ENCODE measurements at places on chromosomes 6 and 20.
A peak's percentile ranks its signal among the peaks of the same experiment; 100 is the strongest.

GRCh38 chr6:129686941-129687627 is 22.9 kb downstream of the ARHGAP18 start:
- DNase-seq: peak; percentile 23

DNA sequence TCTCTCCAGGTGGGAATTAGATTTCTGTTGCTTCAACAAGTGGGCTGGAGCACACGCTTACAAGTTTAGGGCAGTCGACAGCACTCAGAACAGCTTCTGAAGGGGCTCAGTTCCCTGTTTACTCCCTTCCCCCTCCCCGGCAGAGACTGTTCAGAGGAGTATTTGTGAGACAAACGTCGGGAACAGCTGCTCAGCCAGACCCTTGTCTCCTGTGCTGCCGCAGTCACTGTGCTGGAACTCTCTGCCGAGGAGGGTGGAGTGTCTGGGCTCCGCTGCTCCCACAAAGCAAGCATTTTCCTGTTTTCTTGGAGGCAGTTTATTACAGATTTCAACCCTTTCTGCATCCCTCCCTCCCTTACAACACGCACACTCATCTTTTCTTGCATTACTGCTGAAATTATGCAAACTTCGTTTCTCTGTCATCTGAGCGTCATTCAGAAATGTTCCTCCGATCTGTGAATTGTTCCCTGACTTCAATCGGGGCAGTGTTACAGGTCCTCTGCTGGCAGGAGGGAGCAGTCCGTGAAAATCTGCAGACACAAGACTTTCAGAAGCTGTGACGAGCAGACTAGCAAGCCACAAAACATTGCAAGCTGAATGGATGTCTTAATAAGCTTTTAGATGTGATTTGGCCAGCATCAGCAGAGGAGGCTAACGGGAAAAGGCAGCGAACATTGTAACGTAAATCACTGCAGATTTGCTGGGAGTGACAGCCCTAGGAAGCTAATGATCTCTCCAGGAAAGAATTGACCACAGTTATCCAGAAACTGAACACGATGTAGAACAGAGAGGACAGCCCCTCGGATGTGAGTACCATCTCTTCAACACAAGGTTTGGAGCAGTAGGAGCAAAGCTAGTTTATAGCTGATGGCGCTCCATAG is 76.2 kb downstream of the LYRM2 start:
- no peak for DNase-seq

GRCh38 chr6:56388415-56388755 is 141.0 kb upstream of the COL21A1 start:
- no peak for DNase-seq

DNA sequence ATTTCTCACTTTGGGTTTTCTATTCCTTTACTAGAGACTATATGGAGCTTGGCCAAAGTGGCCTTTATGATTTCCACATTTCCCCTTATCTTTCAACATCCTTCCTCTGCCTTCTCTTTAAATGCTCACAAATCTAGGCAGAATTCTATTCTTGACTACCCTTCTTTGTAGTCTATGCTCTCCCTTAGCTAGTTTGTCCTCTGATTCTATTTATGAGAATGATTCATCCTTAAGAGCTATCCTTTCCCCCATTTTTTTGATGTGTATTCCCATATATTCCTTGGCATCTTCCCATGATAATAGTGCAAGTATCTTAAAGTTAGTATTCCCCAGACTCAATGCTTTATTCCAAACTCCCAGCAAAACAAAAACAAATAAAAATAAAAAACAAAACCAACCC is 53.1 kb downstream of the IL20RA start:
- no peak for DNase-seq

- no peak for DNase-seq
These were observed 100.6 kb downstream of the PCSK2 start for GRCh38 chr20:17327185-17328148.

GRCh38 chr6:101279410-101279809 is 114.1 kb upstream of the GRIK2 start:
- DNase-seq: no peak

DNA sequence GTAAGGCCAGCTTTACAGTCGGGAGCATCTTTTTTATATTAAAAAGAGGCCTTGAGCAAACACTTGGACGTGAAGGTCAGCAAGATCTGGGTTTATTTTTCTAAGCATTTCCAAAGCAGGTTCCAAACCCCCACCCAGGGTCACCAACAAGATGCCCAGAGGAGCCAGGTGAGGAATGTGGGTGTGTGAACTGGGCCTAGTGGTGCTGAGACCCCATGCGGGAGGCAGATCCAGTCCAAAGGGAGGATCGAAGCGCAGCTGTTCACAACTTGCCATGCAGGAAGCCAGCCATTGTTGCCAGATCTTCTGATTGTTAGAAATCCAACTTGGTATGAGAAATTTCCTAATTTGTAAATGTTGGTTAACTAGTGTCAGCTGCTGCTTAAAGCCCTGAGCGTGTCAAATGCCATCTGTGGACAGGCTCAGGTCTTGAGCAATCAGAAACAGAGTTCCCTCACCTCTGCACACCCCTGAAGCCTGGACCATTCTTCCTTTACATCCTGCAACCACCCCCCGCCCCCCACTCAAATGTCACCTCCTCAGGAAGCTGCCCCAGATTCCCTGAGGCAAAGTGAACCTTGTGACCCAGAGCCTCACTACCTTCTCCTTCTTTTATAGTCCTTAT is 46.5 kb downstream of the NFATC2 start:
- DNase-seq: no peak

- DNase-seq: no peak
These were observed 20.1 kb downstream of the NT5E start for GRCh38 chr6:85470023-85470410.

DNA sequence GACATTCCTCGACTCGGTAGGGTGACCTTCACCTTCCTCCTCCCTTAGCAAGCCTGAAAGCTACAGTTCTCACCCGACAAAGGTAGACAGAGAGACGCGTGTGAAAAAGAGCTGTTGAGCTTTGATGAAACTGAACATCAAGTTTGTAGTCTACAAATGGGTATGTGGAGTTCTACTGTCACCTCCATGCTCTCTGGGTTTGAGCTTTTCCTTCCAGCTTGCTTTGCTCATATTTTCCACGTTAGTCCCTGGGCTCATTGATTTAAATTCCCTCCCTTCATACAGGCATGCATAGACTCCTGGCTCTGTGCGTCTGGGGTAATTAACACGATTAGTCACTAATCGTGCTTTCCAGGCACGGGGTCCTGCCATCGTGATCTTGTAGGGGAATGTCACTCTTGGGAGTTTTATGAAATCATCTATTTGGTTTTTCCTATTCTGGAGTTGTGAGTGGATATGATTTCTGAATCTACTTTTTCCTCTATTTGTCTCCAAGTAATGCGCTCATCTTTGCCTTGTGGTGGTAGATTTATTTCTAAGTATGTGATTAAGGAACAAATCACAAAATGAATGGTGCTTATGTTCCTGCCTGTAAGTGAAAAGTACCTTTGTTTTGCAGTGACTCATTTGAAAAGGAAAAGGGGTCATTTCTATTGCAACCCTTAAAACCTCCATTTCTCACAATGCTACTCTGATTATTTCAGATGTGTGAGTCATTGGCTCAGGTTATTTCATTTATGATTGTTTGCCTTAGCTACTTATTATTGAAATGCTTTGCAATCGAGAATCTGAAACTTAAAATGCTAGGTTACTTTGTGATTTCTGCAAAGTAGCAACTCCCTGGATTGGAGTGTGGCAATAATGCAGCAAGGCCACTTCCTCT is 154.6 kb downstream of the ZDHHC14 start:
- no peak for DNase-seq

- no peak for DNase-seq
These were observed 27.9 kb downstream of the SLC2A4RG start for GRCh38 chr20:63767456-63767855.

- no peak for DNase-seq
These were observed 1.1 kb downstream of the LRRC1 start for GRCh38 chr6:53795702-53796450.

DNA sequence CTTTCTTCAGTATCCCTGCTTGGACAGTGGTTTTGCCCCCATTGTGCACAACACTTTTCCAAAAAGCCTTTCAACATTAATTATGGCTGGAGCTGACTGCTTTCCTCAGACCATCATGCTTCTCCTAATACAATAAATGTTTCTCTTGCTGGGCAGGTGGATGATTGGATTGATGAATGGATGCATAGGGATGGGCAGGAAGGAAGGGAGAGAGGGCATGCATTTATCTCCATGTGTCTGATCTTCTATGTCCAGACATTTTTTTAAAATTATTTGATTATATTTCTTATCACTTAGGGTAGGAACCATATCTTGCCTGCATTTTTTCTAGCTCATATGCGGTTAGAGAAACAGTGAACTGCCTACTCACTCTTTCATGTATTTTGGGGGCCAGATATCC is 218.5 kb downstream of the PRL start:
- no peak for DNase-seq

- DNase-seq: no peak
These were observed 236.7 kb downstream of the FARS2 start for GRCh38 chr6:5497896-5498578.

DNA sequence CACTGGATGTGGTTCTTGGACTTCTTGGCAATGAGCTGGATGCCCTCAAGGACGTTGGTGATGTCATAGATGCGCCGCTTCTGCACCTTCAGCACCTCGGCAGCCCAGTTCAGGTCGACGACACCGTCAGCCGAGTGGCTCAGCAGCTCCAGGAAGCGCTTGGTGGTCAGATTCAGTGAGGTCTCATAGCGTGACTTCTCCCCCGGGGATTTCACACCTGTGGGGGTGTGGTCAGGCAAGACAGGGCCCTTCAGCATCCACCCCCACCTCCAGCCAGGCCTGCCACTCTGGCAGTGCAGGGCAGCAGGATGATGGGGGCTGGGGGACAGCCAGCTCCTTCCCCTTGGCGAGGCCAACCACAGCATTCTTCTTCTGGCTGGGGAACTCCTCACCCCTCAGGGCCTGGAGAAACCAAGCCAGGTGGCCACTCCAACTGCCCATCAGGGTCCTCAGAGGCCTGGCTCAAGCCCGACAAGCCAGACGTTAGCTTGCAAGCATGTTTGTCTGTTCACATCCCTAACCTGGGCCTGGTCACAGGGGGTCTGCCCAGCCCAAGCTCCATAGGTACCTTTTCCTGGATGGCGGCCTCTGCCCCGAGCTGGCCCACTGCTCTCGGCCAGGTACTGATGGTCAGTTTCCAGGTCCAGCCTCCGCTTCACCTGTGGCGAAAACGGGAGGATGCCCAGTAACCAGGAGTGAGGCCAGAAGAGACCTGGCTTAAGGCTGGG is 5.7 kb upstream of the NECAB3 start:
- peak; percentile 31 for DNase-seq

DNA sequence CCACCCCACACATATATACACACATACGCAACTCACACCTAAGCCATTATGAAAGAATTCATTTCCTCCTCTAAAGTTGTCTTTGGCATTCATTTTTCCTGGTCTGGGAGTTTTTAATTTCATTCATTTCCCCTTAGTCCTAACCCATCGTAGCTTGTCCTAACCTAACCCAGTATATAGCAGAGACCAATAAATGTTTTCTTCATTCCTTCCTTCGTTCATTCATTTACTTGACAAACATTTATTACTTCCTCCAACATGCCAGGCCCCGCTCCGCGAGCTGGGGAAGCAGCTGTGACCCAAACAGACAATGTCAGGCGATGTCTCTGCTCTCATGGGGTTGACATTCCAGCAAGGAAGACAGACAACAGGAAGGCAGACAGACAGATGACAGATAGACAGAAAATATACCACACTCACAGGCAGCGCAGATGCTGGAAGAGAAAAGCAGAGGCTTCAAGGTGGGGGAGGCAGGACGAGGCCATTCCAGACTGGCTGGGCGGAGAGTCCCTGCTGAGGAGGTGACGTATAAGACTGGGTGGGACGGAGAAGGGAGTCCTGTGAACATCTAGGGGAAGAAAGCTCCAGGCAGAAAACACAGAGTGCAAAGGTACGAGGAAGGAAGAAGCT is 33.7 kb upstream of the SIRPA start:
- DNase-seq: no peak

DNA sequence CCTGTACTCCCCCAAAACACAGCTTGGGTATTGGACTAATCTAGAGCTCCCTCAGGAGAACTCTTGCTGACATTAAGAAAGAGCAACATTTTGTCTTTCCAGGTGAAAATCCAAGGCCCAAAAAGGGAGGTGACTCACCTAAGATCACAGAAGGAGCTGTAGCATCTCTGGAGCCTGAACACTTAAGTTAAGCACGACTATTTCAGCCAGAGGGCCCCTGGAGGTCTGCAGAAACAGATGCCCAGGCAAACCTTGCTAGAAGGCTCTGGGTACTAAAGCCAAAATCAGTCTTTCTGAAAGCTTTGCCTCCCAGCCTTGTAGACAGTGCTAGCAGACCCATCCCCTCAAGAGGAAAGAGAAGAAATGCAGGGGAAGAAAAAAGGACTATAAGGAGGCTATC is 8.8 kb downstream of the EDN1 start:
- DNase-seq: no peak

DNA sequence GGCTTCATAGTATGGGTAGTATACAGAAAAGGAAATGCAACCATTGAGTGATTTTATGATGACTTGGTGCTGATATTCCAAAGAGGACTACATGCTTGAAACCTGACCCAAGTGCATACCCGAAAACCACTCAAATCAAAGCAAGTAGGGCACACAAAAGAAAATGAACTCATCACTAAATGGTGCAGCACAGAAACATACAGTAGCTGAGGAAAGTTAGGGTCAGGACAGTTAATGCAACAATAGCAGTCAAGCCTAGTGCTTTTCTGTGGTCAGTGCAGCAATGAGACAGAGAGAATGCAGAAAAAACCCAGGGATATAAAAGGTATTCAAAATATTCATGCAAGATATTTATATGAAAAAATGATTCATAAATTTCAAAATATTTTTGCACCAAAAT is 711.1 kb downstream of the EPHA7 start:
- no peak for DNase-seq

- DNase-seq: no peak
These were observed 265.0 kb upstream of the TAB2 start for GRCh38 chr6:149052350-149053106.

DNA sequence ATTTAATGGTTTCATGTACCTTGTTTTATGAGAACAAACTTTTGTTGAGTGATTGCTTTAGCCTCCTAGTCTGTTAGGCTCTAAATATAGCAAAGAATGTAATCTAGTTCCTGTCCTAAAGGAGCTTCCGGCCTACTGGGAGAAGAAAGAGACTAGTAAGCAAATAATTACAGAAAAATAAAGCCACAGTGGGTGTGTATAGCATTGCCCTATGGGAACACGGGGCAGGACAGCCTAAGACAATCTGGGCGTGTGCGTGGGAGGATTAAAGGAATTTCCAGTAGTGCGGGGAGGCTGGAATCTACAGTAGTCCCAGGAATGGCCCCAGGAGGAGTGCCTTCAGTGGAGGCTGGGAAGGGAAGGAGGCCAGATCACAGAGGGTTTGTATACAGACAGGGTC is 98.1 kb upstream of the AKAP12 start:
- no peak for DNase-seq

DNA sequence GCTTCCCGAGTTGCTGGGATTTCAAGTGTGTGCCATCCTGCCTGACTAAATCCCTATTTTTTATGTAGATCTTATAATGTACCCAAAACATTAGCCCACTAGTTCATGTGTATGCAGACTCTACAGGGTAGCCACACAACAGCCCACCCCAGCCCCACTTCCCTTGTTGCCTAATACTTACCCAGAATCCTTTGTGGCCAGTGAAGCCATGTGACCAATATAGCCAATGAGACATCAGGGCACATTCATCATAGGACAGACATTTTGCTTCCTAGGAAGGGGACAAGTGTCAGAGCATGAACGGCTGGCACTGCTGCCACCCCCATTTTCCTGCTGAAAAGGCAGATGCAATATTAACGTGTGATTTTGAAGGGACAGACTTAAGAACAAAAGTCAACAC is 36.0 kb upstream of the TCP11 start:
- no peak for DNase-seq
